ENCODE measurements at places on chromosomes 7 and 10. TPM values are rescaled to one million over a fixed set of nuclear protein-coding genes. Genes with fewer than 3 reads are reported as not detected.

The MYH16 gene
- total RNA-seq = not detected

The INTS15 gene
- total RNA-seq = 36.5 TPM

GRCh38 chr10:25198151-25198550 is 23.4 kb downstream of the GPR158 start:
- no peak for DNase-seq
- H3K27me3 ChIP-seq = peaks cover 3% of the 10 kb centered on the region
- H3K4me1 ChIP-seq = no peaks in the 10 kb centered on the region
- H3K36me3 ChIP-seq = no peaks in the 10 kb centered on the region

DNA sequence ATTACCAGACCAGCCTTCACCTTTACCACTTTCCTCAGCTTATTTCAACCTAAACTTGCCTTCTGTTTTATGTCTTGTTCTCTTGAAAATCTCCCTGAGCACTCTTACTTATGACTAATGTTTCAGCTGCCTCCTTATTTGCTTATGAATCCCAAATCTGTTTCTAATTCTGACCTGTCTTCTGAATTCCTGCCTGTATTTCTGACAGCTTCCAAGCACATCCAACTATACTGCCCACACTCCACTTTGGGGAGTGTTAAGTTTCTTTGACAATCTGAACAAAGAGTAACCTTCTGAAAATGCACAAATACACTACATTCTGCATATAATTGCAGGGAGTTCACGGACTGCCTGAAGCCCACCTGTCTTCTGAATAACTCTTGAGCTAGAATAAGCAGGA is 48.7 kb downstream of the ARMC3 start:
- no peak overlapping the region for H3K27ac ChIP-seq
- peaks cover 29% of the 10 kb centered on the region for H3K27me3 ChIP-seq
- H3K4me1 ChIP-seq = peaks cover 5% of the 10 kb centered on the region
- no peak for DNase-seq
- H3K4me3 ChIP-seq = no peak overlapping the region

- H3K4me1 ChIP-seq = no peaks in the 10 kb centered on the region
- H3K4me3 ChIP-seq = no peak overlapping the region
- H3K36me3 ChIP-seq = no peaks in the 10 kb centered on the region
- no peaks in the 10 kb centered on the region for H3K27me3 ChIP-seq
- H3K27ac ChIP-seq = no peak overlapping the region
- DNase-seq = no peak
Observed at GRCh38 chr10:128421371-128422160, 295.3 kb upstream of the MKI67 start.

Measured in osteocyte (in vitro differentiated cells).